ENCODE measurements at places on chromosomes 7 and 10.

- no peak for DNase-seq
These were observed 112.8 kb downstream of the ANKRD61 start for GRCh38 chr7:6143997-6144396.

GRCh38 chr10:4984223-4984622 lies 19.4 kb downstream of the AKR1C2 start:
- DNase-seq: no peak

GRCh38 chr7:20393021-20393610 lies 62.4 kb downstream of the ITGB8 start:
- DNase-seq: no peak

DNA sequence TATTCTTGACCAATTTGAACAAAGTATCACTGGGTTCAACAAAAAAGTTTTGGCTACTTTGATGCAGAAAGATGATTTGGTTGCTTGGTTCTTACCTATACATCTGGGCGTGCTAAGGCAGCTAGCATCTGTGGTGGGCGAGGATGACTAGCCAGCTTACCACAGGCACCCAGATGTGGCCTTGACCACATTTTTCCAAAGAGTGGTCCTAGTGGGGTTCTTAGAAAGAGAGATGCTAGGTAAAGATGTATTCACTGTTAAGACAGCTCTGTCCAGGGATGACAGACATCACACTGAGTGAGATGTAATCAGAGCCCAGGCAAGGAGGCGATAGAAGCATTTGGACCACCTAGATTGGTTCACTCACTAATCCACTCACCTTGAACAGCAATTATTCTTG lies 785 bp downstream of the DNTT start:
- DNase-seq: no peak

GRCh38 chr10:124088915-124089314 lies 4.5 kb downstream of the CHST15 start:
- no peak for DNase-seq

DNA sequence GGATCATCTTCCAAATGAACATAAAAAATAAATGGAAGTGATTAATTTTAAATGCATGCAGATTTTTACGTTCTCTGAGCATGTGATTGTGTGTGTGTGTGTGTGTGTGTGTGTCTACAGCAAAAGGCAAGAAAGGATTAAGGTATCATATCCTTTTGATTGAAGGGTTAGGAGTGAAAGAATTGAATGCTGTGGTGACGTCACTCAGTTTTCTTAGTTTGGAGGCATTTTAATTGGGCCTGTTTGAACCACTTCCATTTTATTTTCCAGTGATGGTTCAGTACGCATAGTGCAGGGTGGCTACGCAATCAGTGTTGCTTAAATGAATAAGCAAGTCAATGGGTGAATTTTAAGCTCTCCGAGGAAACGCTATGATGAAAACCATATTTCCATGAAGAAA lies 31.3 kb downstream of the TACC2 start:
- DNase-seq: no peak

DNA sequence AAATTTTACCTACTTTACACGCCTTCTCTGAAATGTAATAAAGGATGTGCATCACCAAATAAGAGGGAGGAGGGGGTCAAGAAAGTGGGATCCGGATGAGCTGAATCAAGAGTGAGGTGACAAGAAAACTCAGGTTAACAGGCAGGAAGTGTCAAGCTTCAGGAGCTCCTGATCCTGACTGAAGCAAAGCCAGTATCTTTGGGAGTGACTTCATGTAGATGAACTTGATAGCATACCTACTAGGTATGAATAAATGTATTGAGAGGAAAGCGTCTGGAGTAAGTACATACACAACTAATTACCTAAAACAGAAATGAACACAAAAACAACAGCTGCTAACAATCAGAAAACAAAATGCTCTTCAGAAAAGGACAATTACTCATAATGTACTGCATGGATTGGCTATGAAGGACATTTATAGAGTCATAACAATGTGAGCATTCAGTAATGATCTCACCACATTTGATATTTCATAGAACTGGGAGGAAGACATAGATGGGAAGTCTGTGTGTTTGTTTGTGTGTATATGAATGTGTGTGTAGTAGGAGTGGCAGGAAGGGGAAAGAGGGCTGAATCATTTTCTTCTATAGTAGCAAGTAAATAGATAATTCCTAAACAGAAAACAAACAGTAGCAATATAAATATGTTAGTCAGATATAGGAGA lies 29.4 kb downstream of the PRKG1 start:
- DNase-seq: no peak

DNA sequence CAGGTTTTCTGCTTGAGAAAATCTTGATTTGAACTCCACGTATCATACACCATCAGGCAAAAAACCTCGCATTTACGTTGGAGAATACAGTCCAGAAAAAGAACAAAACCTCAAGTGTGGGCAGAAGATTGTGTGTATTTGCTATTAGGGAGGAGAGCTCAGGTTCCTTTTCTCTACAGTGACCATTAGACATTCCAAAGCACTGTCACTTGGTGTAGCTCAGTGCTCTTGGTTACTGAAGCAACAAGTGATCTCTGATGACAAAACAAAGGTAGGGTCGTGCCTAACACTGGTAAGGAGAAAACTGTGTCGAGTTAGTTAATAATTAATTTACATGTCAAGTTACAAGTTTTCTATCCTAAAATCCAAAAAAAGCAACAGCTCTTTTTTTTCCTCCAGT lies 72.6 kb downstream of the C1GALT1 start:
- DNase-seq: no peak

GRCh38 chr10:114195079-114195478 lies 15.9 kb downstream of the TDRD1 start:
- DNase-seq: no peak

DNA sequence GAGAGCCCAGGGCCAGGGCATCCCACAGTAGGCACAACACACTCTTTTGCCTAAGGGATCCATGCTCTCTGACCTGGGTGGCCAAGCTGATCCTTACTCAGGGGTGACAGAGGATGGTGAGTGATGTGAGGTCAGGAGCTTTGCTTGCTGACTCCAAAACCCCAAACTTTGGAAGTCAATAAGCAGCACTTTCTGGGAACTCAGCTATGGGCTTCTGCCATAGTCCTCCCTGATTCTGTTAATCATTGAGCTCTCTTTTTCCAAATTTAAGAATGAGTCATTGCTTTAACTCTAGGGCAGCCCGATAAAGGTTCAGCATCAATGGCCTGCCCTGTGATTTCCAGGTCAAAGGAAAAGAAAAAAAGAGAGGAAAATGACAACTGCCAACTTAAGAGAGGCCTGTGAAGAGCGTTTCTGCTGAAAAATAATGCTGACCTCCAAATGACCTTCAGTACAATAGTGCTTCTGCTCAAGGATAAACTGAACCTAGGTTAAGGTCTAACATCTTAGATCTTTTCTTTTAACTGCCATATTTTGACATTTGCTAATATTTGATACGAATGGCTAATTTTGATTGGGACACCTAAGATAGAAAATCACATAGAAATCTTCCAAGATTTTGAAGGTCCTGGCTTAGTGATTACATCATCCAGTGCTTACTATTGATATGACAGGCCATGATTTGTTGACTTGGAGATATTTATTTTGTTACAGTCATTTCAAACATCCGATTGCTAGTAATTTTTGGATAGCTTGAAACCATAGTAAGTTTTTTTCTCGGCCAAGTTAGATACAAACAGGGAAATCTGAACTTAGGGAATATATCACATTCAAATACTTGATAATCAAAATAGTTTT lies 20.8 kb upstream of the RELN start:
- DNase-seq: no peak

DNA sequence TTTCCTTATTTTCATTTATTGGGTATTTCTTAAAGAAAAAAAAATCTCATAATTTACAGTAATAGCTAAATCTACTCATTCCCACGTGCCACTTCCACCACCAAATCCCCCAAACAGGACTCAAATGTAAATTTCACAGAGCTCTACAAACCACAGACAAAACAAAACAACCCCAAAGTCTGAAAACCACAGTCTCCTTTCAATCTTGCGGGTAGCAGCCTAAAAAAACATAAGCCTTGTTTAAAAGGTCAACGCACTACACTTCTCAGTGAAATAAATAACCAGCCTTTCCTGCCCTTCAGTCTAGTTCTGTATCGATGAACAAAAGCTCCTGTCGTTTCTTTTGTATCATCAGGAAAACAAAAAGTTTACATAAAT lies 121.8 kb upstream of the AFAP1L2 start:
- peak; percentile 50 for DNase-seq

DNA sequence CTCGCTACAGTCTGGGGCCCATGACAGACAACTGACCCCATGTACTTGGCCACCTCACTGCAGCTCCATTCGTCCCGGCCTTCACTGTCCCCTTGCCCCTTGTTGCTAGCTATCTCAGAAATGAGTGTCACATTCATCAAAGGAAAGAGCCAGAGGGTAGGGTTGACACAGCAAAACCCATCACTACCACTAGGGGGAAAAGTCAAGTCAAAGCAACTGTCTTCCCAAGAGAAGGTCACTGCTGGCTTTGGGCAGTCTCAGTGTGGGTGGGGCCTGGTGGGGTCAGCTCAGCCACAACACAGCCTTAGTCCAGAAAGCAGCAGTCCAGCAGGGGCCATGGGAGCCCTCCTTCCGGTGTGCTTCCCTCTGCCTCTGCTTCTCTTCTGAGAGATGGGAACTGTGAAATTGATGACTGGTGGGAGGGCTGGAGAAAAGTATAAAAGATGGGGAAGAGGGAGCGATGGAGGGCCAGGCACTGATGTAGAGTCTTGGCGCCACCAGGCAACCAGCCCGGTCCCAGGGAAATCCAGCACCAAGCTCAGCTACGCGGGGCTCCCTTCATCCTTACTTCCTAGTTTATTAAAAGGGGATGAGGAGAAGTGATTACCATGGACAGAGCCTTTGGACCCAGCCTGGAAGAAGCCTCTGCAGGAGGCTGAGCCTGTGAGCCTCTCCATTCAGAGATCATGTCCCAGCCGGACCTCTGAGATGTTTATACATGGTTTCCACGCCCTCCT lies 58.0 kb downstream of the PLXNA4 start:
- no peak for DNase-seq

DNA sequence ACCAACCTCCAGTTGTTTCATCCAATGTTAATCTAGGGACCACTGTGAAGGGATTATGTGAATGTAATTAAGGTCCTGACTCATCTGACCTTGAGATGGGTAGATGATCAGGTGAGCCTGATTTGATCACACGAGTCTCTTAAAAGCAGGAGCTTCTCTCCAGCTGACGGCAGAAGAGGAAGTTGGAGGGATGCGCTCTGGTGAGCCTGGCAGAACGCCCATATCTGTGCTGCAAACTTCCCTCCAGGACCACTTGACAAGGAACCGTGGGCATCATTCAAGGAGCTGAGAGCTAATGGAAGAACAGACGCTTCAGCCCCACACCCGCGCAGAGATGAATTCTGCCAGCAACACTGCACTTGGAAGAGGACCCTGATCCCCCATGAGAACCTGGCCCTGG lies 642.4 kb downstream of the TNS3 start:
- DNase-seq: no peak

DNA sequence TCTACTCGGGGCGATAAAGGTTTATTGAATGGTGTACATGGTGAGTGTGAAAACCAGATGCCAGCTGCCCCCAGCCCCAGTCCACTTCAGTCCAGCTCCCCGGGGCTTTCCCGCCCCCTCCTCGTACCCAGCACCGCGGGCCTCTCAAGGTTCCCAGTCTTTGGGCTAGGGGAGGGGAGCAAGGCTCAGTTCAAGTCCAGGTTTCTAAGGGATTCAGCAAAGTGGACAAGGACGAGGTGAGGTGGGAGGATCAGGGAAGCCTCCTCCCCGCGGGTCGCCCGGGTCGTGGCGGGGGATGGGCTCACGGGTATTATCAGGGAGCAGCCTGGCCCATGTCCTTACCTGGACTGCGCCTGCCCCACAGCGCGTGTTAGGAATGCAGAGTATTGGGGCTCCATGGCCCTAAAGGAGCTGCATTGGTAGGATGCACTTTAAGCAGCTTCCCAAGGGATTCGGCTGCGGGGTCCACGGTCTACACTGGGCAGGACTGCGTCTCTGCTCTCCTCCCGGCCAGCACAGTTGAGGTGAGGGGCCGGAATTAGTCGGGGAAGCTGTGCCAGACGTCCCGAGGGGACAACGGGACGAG lies 541 bp upstream of the PFKFB3 start:
- no peak for DNase-seq

- DNase-seq: no peak
These were observed 6.5 kb downstream of the ASB13 start for GRCh38 chr10:5659702-5660528.

DNA sequence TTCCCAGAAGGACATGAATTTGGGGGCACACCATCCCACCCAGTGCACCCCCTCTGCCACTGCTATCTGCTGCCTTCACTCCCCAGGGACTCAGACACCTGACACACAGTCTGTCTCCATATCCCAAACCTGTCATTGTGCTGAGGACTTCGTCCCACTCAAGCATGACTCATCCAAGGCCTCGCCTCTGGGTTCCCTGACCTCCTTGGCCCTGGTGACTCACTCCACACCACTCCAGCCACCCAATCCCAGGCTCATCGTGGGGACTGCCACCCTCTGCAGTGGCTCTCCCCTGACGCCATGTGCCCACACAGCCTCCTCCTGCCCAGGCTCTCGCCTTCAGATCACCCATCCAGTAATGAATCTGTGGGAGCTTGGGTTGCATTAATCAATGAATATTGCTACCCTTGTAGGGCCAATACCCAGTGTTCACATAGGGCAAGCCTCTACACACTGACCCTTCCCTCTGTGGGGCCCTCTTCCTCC lies 6.6 kb upstream of the INSIG1 start:
- no peak for DNase-seq

GRCh38 chr10:69438536-69439349 lies 12.5 kb upstream of the TSPAN15 start:
- DNase-seq: no peak

GRCh38 chr7:99740573-99741440 lies 5.8 kb upstream of the CYP3A7 start:
- no peak for DNase-seq

DNA sequence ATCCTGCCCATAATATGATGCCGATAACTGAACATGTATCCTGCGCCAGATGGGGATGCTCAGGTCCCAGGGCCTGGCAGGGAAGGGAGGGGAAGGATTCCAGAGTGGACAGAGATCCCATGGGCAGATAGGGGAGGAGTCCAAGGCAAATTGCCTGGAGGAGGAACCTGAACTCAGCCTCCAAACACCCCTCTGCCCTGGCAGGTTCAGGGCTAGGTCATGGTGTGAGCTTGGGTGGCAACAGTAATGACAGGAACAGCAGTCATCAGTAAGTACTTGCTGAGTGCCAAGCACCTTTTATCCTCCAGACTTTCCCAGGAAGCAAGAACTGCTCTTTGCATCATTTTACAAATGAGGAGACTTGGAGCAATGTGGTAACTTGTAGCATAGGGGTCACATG lies 3.8 kb upstream of the PALD1 start:
- DNase-seq: no peak

GRCh38 chr10:114550756-114551635 lies 107.1 kb downstream of the ABLIM1 start:
- no peak for DNase-seq

DNA sequence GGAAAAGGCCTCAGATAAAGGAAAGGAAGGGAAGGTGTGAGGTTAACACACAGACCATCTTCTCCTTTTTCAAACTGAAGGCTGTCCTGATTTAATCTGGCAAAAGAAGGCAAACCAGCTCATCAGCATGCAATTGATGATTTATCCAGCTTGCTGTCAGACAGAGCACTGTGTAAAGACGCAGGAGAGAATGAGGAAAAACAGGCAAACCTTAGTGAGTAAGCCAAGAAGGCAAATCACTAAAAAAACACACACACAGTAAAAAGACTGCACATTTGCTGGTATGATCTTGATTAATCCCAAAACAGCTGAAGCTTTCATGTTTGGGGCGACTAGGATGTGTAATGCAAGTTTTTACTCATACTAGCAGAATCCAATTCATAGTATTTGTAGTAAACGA lies 65.8 kb upstream of the SKAP2 start:
- no peak for DNase-seq
